PC-3 (cell line): ENCODE measurements at places on chromosomes 7 and 10. TPM values are rescaled to one million over a fixed set of nuclear protein-coding genes. Genes with fewer than 3 reads are reported as not detected.

GRCh38 chr10:75126277-75126676 lies 14.8 kb downstream of the SAMD8 start:
- H3K27me3 ChIP-seq = no peaks in the 10 kb centered on the region
- peak; percentile 81 for DNase-seq
- H3K4me1 ChIP-seq = peaks cover 7% of the 10 kb centered on the region
- H3K36me3 ChIP-seq = peaks cover 10% of the 10 kb centered on the region

The SPOCK2 gene
- total RNA-seq = 0.06 and 0.33 TPM in 2 replicates

DNA sequence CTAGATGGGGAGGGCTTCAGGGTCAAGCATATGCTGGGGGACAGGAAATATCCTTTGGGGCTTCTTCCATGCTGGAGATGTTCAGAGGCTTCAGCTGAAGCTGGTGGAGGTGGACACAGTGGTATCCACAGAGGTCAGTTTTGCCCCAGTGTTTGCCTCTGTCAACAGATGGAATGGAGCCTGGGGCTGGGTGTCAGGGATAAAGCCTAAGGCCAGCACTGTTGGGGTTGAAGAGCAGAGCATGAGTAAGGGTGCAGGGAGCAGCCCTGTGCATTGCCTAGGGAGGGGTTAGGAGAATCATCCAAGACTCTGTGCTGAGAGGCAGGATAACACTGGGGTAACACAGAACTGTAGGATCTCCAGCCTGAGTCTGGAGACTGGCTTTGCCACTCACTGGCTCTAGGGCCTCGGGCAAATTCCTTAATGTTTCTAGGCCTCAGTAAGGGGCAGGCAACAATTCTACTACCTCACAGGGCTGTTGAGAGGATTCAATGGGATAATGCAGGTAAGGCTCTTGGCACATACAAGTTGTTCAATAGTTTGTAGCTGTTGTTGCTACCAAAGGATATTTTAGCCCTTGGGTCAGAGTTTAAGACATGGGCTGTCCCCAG lies 21.8 kb upstream of the MYL7 start:
- 0 out of 2 replicates have a peak, but pooled peaks cover 6% of the 10 kb centered on the region for H3K27me3 ChIP-seq
- no peak overlapping the region for H3K27ac ChIP-seq
- H3K36me3 ChIP-seq = no peaks in the 10 kb centered on the region

- DNase-seq = no peak
- H3K4me3 ChIP-seq = no peak overlapping the region
- no peaks in the 10 kb centered on the region for H3K36me3 ChIP-seq
- H3K4me1 ChIP-seq = no peaks in the 10 kb centered on the region
- H3K27ac ChIP-seq = no peak overlapping the region
- no peaks in the 10 kb centered on the region for H3K27me3 ChIP-seq
Observed at GRCh38 chr10:68559251-68559650, 886 bp upstream of the TET1 start.
